ENCODE measurements at places on chromosomes 7 and 10. TPM values are rescaled to one million over a fixed set of nuclear protein-coding genes. Genes with fewer than 3 reads are reported as not detected.

DNA sequence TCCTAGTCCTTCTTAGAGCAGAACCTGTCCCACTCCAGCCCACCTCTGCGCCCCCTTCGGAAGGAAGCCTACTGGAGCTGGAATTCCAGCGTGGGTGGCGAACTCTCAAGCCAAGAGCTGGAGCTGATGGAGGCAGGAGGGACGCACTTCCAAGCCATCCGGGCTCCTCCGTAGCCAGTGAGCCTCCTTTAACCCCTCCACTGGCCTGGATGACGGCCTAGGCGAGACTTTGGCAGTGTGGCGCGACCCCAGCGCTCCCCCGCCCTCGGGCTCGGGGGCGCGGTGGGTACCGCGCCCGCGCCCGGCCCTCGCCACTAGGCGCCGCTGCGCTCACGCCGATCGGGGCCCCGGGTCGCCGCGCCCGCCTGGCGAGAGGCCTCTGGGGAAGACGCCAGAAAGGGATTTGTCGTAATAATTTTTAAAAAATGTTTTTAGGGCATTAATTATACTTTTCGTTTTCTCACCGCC, 5.1 kb upstream of the EMX2 start:
- DNase-seq = no peak

GRCh38 chr7:32206987-32207386, 136.8 kb upstream of the PDE1C start:
- DNase-seq = no peak

DNA sequence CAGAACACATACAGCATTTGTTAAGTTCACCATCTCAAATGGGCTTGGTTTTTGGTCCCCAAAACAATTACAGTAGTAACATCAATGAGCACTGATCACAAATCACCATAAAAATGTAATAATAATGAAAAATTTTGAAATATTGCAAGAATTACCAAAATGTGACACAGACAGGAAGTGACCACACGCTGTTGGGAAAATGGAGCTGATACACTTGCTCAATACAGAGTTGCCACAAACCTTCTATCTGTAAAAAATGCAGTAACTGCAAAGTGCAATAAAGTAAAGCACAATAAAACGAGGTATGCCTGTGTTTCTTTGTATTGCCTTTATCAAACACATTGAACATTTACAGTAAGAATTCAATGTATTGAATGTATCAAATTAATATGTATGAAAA, 262.7 kb downstream of the CTNNA3 start:
- DNase-seq = no peak

- DNase-seq = no peak
Measured at GRCh38 chr10:21159669-21160068, 262.6 kb upstream of the NEBL start.

CYP2C19 gene
- total RNA-seq = not detected

DNA sequence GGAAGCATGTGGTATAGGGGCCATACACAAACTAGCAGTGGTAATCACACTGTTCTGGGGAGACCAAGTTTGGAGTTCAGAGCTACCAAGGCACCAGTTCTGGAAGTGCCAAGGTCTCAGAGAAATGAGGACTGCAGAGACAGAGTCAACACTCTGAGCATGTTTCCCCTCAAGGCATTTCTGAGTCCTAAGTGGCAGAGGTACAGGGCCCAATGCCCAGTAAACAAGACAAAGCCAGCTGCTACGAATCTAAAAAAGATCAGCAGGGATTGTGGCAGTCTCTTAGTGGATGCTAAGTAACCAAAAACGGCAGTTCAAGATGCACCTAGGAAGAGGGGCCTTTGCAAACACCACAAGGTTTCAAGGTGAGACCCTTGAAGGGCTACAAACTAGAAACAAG, 271.9 kb downstream of the TNS3 start:
- no peak for DNase-seq

SMARCD3 gene
- 150 TPM for total RNA-seq

Data from LHCN-M2 (cell line).